Activated CD4-positive, alpha-beta T cell treated with anti-CD3 and anti-CD28 coated beads, Interleukin-2, amount 50 U/mL, for 48 hours (primary cell): ENCODE measurements at places on chromosomes 4 and X.

DNA sequence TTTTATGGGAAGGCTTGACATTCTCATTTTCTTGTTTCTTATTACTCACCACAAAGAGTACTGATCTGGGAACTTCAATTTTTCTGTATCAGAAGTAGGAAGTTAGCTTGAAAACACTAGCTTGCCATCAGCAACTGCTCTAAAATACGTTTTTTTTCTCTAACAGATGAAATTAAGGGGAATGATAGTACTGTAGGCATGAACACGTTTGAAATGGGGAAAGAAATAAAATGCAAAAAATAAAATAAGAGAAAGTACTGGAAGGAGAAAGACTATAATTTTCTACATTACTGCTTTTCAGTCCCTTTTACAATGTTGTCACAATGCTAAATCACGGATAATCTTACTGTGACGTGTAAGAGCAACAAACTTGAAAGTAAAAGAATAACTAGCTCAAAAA, 1.5 kb downstream of the RADX start:
- DNase-seq: no peak

DNA sequence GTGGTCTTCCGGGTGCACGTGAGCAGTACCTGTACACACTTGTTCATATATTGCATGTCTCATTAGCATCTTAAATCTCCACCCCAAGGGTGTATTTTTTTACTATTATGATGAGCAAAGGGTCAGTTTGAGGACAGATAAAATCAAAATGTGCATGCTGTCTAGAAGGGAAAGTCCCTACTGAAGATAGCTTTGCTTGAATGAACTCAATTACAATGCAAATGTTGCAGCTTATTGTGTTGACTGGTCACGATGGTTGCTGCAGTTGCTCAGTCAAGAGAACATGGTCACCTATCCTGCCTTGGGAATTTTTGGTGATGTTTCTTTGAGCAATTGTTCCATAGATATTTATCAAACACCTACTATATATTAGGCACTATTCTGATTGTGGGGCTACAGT, 103.8 kb upstream of the MID1IP1 start:
- DNase-seq: no peak

- no peak for DNase-seq
These were observed 1.0 kb downstream of the LAMP2 start for GRCh38 chrX:120468071-120468470.

DNA sequence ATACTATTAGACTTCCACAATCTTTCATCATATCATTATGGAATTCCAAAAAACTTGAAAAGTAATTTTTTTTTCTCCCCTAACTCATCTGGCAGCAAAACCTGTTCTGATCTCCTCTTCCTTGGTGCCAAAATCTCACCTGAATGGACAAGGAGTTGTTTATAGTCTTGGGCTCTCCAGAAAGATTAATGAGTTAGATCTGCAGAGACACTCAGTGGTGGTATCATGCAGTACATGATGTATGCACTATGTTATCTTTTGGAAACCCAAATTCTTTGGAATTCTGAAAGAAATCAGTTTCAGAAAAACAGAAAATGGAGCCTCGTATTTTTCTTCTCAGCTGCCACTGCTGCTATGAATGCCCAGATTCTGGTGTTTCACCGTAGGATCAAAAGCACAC, 11.7 kb downstream of the GPM6B start:
- no peak for DNase-seq

- DNase-seq: no peak
These were observed 543.9 kb upstream of the MAGEB2 start for GRCh38 chrX:29671421-29671820.
